ENCODE measurements at places on chromosomes 11 and 22.

DNA sequence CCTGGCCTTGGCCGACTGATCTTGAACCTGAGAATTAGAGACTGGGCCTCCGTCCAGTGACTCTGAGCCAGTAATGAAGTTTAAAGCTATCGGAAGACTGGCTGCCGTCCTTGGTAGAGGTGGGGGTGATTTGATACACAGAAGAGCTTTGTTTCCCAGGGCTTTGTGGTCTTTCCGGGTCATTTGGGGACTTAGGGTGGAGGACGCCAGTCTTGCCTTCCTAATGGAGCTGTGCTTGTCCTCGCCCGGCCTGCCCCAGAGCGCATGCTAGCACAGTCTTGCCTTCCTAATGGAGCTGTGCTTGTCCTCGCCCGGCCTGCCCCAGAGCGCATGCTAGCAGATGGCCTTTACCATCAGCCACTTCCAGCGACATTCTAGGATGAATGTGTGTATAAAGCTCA is 65.8 kb downstream of the ST3GAL4 start:
- DNase-seq: no peak

DNA sequence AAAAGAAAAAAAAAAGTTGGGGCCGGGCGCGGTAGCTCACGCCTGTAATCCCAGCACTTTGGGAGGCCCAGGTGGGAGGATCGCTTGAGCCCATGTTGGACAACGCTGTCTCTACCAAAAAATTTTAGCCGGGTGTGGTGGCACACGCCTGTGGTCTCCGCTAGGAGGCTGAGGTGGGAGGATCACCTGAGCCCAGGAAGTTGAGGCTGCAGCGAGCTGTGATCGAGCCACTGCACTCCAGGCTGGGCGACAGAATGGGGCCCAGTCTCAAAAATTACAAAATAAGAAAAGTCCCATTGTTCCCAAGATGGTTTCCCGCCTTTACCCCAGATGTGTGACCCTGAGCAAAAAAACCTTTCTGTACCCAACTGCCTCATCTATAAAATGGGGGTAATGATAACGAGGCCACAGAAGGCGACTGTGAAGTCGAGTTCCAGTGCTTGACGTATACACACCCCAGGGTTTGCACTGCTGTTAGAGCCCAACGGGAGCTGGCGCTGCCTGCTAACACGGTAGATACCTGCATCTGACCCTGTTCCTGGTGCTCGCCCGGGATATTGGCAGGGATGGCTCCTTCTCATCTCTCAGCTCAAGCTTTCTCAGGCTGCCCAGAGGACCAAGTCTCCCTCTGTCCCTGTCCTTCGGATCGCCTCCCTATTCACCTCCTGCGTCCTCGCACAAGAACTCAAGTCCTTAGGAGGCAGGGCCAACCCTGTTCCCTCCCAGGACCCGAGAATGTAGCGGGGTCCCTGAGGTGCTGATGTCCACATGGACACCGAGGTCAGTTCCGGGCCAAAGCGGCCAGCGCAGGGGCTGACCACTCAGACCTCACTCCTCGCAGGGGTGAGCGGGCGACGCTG is 1.1 kb upstream of the RPLP2 start:
- no peak for DNase-seq

DNA sequence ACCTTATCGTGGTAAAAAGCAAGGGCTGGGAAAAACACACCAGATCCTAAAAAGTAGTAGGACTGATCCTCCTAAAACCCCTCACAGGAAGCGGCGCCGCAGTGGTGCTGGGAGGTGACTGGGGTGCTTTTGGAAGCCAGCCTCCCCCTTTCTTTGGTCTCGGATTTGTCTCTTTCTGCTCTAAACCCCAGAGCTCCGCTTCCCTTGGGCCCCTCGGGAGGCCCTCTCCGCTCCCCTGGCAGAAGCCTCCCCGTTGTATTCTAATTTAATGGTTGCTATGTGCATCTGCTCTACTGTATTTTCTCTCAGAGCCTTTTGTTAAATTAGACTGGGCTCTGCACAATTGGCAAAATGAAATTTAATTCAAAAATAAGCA is 587.7 kb downstream of the OPCML start:
- DNase-seq: no peak

GRCh38 chr11:66011785-66012303 is at the start of gene CST6:
Gene CST6, plus strand, starts transcription at chr11:66012008. Its CDS starts 37 bp downstream, at chr11:66012045.
- DNase-seq: no peak

DNA sequence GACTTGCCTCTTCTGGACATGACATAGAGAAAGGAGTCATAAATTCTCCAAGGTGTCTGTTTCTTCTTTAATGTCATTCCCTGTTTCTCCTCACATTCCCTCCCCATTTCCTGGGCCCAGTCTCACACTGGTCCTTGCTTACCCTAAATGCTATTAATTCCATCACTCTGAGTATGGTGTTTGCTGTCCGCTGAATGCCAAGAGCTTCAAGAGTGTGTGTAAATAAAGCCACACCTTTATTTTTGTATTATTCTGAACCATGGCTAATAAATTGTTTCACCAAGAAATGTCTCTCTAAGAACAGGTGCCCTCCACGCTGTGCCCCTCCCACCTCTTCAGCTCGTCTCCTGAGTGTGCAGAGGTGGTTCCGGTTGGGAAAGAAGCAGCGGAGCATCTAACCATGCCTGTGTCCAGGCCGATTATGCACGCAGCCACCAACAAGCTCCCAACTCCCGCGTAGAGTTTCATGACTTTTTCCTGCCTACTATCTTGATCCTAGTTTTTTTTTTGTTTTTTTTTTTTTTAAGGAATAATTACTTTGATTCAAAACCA is 8.6 kb downstream of the TMEM121B start:
- no peak for DNase-seq
